HuH-7.5 (cell line): ENCODE measurements at places on chromosomes 13 and 19.

DNA sequence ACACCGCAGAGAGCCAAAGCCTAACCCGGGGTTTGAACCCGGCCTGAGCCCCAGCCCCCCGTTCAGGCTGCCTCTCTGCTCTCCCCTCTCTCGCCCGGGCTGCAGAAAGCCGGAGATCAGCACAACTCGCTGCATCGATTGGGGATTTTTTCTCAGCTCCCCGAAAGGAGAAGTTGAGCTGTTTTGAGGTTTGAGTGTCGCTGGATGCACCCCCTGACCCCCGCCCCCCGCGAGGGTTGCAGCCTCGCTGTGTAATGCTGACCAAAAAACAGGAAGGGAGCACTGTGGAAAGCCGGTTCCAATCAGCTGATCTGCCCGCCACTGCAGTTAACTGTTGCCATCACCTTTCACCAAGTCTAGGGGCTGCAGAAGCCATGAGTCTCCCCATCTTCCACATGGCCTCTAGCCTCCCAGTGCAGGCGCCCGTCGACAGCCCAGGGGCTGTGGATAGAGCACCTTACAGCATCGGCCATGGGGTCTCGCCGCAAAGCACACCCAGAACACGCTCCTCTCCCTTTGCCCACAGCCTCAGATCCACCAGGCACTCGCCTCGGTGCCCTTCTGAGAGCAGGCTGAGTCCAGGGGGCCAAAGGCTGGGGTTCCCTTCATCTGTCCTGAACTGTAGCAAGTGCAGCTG, 34.5 kb downstream of the MYO9B start:
- no peak for DNase-seq

DNA sequence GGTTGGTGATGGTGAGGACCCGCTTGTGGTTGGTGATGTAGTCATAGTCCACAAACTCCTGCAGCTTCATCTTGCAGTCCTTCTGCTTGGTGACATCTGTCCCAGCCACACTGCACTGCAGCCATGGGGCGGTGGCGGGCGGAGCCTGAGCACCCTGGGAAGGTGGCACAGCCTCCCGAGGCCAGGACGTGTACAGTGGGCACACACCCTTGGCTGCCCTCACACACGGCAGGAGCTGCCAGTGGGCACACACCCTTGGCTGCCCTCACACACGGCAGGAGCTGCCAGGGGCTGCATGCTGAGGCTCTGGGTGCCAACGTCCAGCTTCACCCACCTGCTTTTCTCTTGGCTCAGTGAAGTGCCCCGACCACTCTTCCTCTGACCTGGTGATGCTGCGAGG, 128.7 kb downstream of the TUBA3C start:
- DNase-seq, result no peak

DNA sequence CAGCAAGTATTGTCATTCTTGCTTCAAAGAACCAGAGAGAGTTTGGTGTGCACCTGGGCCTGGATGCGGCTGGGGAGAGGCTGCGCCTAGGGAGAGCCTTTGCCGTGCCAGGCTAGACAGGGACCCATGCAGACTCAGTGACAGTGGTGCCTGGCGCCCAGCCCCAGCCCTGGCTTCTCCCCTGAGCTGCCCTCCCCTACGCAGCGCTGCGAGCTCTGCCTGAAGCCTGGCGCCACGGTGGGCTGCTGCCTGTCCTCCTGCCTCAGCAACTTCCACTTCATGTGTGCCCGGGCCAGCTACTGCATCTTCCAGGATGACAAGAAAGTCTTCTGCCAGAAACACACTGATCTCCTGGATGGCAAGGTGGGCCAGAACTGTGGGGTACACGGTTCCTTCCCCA, 12.0 kb downstream of the KMT2B start:
- no peak for DNase-seq

- DNase-seq, result no peak
These were observed 1783.5 kb downstream of the SLITRK5 start for GRCh38 chr13:89454681-89455080.

DNA sequence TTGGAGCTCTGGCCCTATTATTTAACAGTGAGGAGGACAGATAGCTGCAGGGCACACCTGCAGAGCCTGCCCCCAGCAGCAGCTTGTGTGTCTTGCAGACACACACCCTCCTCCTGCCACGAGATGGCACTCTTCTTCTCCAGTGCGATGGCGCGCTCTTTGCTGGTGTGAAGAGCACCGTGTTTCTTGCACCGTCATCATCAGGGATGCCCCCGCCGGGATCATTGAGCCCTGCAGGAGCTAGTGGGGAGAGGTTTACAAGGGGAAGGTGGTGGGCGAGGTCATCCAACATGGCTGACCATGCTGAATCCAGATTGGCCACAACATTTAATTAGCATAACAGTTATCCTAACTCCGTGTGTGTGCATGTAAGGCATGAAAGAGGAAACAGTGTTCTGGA, 105.6 kb downstream of the RAB20 start:
- DNase-seq, result peak; percentile 79

DNA sequence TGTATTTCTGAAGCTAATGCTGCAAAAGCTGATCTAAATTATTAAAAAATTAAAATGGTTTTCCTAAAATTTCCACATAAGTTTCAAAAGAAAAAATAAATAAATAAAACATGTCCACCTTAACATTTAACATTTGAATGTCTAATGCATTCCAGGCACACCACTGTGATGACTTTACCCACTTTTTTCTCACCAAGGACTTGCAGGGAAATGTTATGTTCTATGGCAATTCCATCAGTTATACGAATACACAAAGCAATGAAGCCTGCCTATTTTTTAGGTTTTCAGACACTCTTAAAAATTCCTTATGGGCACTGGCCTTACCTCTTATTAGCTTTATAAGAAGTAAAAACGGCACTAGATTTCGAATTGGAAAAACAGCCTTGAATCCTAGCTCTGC, 10.2 kb downstream of the TSC22D1 start:
- no peak for DNase-seq

DNA sequence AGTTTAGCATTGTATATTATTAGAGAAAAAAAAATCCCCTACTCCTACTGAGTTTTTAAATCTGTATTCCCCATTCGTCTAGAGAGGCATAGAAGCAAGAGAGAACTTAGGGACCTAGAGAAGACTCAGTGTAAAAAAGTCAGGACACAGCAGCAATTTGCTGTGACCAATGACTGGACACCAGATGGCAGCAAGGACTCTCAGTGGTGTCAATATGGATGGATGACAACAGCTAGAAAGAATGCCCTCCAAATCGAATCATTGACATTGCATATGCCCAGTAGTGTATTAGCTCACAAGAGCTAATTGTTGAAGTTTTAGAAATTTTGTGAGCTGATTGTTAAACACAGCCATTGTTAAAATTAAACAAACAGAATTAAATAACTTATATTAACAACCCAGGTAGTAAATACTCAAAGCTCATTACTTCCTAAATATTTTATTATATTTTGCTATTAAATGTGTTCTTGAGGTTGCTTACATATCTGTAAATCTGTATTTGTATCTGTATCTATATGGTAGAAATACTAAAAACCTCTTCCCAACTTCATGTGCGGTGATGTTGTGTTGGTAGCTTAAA, 43.9 kb downstream of the SIAH3 start:
- peak; percentile 55 for DNase-seq

- no peak for DNase-seq
These were observed 113.8 kb downstream of the SLITRK6 start for GRCh38 chr13:85685436-85685835.

DNA sequence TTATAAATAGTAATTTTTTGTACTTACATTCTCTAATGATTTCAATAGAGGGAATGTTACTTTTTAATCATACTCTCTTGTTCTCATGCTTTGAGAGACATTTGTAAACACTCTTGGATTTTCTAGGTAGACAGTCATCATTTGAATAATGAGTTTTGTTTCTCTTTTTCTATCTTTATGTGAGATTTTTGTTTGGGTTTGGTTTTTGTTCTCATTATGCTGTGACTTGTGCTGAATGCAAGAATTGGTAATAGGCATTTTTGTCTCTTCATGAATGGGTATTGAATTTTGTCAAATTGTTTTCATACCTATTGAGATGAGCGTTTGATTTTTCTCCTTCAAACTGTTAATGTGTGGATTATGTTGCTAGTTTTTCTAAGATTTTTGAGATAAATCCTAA, 56.8 kb upstream of the GPR183 start:
- no peak for DNase-seq

GRCh38 chr13:97140131-97140530, 82.0 kb upstream of the MBNL2 start:
- no peak for DNase-seq

- no peak for DNase-seq
These were observed 24.2 kb downstream of the C19orf12 start for GRCh38 chr19:29690842-29691241.

DNA sequence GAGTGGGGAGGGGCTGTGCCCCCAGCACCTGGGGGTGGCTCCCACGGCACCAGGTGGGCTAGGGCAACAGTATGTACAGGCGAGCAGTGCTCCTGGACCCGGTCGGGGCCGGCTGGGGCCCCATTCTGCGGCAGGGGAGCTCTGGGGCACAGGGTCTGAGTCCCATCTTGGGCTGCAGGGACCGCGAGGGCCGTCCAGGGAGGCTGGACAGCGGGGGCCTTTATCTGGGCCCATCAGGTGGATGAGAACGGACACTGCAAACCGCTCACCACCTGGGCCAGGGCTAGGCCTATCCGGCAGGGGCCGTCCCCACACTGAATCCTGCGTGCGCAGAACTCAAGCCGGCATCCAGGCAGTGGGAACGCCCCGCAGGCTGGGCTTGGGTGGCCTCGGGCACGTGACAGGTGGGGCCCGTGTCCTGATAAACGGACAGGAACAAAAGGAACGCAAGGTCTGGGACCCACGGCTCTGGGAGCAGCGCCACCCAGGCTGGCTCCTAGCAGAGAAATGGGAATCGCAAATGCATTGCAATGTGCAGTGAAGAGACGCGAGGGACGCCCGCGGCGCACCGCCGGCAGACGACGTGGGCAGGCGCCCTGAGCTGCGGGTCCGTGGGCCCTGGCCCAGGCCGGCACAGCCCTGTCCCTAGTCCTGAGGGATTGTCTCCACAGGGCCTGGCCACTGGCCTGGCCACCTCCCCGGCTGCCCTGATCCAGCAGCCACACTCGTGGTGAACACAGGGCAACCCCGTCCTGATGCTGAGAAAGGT, 29.7 kb downstream of the BTBD2 start:
- DNase-seq, result no peak

DNA sequence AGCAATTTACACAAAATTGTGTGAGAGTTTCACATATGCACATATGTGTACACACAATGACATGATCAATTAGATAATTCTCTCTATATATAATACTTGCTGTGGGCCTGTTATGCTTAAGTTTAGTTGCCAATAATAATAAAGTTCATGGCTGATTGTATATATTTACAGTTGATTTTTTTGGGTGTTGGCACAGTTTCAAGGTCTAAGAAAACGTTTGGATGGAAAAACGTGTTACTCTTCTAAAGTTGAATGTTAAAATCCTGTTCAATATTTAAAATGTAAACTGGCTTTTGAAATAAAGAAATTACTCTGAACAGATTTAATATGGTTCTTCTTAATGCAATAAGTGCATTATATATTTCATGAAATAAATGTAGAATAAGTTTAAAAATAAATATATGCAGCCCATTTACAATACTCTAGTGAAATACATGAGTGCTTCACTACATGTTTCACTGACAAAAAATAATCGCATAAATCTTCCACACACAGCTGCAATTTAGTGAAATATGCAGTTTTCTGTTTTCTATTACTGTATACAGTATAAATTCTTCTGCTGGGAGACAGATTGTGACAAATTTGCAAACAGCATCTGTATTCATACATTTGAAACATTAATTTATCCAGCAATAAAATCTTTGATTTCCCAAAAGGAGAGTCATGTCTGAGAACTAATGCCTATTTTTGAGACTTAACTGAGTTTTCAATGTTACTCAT, 586.9 kb upstream of the KLHL1 start:
- no peak for DNase-seq

DNA sequence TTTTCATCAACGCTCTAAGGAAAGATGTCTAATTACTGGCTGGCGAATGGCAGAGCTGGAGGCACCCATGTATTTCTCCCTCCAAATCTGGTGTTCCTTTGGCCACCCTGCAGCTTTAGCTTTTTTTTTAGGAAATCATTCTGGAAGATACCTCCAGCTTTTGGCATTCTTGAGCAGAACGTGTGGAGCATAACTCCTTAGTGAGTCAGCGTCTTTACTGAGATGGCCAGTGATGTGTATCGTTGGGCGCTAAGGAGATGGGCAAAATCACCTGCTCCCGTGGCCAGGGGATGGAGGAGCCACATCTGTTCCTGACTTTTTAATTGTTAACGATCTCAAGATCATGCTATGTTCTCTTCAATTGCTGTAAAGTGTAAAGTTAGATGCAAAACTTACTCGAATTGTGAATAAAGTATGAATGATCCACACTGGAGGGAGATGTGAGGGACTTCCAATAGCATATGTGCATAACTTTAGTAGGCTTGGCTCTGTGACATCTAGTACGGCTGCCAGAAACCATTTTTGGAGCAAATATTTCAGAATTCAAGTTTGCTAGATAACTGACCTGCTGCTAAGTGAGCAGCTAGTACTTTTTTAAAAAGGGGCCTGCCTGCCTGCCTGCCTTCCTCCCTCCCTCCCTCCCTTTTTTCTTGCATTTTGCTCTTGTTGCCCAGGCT, 24.4 kb upstream of the C1QTNF9 start:
- no peak for DNase-seq

DNA sequence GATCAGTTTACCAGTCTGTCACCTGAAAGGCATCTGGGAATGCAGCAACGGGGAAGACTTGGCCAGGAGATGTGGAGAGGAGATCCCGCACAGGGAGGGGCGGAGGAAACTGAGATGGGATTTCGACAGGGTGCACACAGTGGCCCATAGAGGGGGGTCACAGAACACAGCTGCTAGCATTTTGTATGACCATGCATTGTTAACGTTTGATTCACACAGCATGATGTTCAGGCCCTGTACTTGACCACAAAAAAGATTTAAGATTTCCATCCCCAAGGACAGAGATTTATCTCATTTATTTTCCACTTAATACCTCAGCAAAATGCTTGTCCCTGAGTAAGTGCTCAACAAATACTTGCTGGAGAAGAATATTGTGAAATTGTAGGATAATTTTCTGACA, 63.2 kb downstream of the RAB20 start:
- DNase-seq, result no peak

DNA sequence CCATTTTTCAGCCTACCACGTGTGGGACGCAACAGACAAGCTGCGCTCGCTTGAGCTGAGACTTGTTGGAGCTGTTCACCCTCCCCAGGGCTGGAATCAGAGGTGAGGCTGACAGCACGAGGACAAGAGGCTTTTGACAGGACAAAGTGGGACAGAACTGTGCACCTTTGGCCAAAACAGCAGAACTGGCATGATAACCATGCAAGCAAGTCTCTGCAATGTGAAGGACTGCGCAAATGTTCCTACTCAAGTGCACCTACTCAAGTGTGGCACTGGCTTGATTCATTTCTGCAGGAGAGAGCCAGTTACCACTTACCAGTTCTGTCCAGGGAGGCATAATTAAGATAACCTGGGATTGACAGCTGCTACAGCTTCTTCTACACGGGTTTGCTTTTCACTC, 62.2 kb upstream of the TM9SF2 start:
- no peak for DNase-seq

DNA sequence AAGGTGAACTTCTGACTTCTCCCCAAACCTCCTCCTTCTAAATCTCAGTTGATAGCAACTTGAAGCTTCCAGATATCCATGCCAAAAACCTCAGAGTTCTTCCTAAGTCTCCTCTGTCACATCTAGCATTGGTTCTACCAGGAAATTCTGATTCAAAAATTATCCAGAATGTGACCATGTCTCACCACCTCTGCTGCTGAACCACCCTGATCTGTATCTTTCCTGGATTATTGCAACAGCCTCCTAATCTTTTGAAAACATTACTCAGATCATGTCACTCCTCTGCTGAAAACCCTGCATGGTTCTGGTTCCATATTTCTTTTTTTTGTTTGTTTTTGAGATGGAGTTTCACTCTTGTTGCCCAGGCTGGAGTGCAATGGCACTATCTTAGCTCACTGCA, 78.7 kb upstream of the TNFSF11 start:
- DNase-seq, result no peak
